Body of pancreas (tissue), 4 donors: ENCODE measurements at places on chromosomes 7 and 10. TPM values are rescaled to one million over a fixed set of nuclear protein-coding genes. Genes with fewer than 3 reads are reported as not detected.
A peak's percentile ranks its signal among the peaks of the same experiment; 100 is the strongest.

DNA sequence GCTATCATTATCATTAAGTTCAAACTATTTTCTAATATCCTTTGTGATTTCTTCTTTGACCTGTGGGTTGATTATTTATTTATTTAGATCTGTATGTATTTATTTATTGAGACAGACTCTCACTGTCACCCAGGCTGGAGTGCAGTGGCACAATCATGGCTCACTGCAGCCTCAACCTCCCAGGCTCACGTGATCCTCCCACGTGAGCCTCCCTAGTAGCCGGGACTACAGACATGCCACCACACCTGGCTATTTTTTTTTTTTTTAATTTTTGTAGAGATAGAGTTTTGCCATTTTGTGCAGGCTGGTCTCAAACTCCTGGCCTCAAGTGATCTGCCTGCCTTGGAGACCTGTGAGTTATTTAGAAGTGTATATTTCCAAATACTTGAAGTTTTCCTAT, 28.7 kb upstream of the MRPS16 start:
- no peaks in the 10 kb centered on the region for H3K27me3 ChIP-seq
- H3K36me3 ChIP-seq: no peaks in the 10 kb centered on the region
- DNase-seq: no peak

GRCh38 chr7:90858546-90858945, 262.4 kb downstream of the CDK14 start:
- H3K27ac ChIP-seq: no peak overlapping the region
- DNase-seq: no peak
- H3K27me3 ChIP-seq: no peaks in the 10 kb centered on the region
- H3K4me3 ChIP-seq: no peak overlapping the region

DNA sequence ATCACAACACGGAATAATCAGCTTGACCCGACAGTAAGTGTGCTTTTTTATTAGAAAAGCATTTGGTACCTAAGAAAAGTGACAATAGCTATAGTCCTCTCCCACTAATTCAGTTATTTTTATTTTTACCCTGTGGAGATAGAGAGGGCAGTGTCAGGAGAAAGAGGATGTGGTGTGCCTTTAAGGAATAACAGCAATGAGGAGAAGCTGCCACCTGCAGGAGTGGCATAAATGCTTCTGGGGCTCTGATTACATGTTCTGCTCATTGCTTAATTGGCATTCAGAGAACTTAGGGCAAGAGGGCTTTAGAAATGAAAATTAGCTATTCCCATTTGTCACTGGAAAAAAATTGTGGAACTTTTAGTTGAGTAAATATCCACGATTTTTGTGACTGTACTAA, 60.1 kb downstream of the DENND11 start:
- no peak for DNase-seq
- no peaks in the 10 kb centered on the region for H3K36me3 ChIP-seq
- H3K27me3 ChIP-seq: no peaks in the 10 kb centered on the region
- H3K4me3 ChIP-seq: no peak overlapping the region

GRCh38 chr7:1377111-1377909, 82.0 kb downstream of the MICALL2 start:
- no peaks in the 10 kb centered on the region for H3K4me1 ChIP-seq
- H3K27me3 ChIP-seq: no peaks in the 10 kb centered on the region
- H3K27ac ChIP-seq: no peak overlapping the region
- H3K36me3 ChIP-seq: no peaks in the 10 kb centered on the region
- no peak for DNase-seq

- no peaks in the 10 kb centered on the region for H3K27me3 ChIP-seq
- no peaks in the 10 kb centered on the region for H3K36me3 ChIP-seq
- H3K27ac ChIP-seq: no peak overlapping the region
- no peaks in the 10 kb centered on the region for H3K4me1 ChIP-seq
- no peak for DNase-seq
- H3K4me3 ChIP-seq: no peak overlapping the region
These were observed 120.3 kb downstream of the PTEN start for GRCh38 chr10:87983716-87984115.

GRCh38 chr7:123070702-123071286, 75.3 kb upstream of the TAS2R16 start:
- DNase-seq: peak; percentile 14
- no peaks in the 10 kb centered on the region for H3K4me1 ChIP-seq
- H3K36me3 ChIP-seq: no peaks in the 10 kb centered on the region
- no peak overlapping the region for H3K4me3 ChIP-seq
- no peak overlapping the region for H3K27ac ChIP-seq

DNA sequence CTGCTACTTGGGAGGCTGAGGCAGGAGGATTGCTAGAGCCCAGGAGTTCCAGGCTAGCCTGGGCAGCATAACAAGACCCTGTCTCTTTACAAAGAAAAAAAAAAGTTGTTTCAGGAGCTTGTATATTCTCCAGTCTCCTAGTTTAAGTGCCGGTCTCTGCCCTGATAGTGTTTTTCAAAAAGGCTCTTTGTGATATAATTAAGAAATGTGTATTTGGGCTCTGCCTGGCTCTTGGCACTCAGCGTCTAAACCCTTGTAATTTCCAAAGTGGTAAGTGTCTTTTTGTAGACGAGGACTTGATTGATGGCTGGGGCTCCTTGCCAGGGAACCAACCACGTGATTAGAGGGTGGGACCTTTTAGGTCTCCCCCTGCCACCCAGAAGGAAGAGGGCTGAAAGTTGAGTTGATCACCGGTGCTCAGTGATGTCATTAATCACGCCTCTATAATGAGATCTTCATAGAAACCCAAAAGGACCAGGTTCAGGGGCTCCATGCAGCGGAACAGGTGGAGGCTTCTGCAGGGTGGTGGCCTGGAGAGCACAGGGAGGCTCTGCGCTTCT, 4.4 kb downstream of the EIF3B start:
- no peaks in the 10 kb centered on the region for H3K27me3 ChIP-seq
- H3K36me3 ChIP-seq: peaks cover 20% of the 10 kb centered on the region
- peaks cover 53% of the 10 kb centered on the region for H3K4me1 ChIP-seq
- no peak overlapping the region for H3K4me3 ChIP-seq
- no peak overlapping the region for H3K27ac ChIP-seq

DNA sequence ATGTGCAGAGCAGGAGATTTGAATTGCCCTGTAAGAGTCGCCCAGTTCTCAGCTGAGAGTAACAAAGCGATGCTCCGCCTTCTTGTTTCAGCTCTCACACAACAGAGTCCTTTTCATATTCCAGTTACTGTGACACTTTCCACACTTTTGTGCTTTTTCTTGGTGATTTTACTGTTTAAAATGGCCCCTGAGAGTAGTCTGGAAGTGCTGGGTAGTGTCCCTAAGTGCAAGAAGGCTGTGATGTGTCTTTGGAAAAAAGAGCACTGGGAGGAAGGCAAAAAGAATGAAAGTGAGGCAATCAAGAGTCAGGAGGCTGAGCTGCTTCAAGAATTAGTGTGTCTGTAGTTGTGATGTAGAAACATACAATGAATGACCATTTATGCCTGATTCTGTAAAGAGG, 201.2 kb upstream of the SEMA3E start:
- no peak overlapping the region for H3K4me3 ChIP-seq
- H3K27ac ChIP-seq: no peak overlapping the region
- no peaks in the 10 kb centered on the region for H3K27me3 ChIP-seq
- no peak for DNase-seq
- no peaks in the 10 kb centered on the region for H3K36me3 ChIP-seq
- no peaks in the 10 kb centered on the region for H3K4me1 ChIP-seq

DNA sequence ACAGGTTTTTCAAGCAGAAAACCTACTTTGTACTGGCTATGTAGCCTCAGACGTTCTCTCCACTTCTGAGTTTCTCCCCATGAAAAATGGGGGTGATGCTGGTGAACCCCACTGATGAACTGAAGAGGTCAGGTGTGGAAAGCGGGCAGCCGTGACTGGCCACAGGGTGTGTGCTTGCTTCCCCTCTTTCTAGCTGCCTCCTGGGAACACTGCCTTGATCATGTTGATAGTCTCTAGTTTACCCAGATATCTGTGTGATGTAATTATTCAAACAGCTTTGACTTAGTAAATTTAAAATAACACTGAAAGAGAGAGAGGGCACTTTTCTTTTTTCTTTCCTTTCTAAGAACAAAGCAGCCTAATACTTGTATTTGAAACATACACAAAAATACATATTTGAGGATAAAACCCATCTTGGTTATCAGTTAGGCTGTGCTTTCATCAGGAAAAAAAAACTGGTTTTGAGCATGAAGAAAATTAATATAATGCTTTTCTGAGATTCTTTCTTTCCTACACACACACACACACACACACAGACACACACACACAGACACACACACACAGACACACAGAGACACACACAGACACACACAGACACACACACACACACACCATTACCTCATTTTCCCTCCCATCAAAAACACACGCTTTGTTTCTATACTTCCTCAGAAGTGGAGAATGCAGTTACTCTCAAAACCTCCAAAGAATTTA, 76.7 kb downstream of the MACC1 start:
- DNase-seq: no peak
- H3K4me1 ChIP-seq: no peaks in the 10 kb centered on the region
- no peak overlapping the region for H3K4me3 ChIP-seq
- H3K27ac ChIP-seq: no peak overlapping the region
- no peaks in the 10 kb centered on the region for H3K27me3 ChIP-seq

- peaks cover 6% of the 10 kb centered on the region for H3K4me1 ChIP-seq
- H3K36me3 ChIP-seq: no peaks in the 10 kb centered on the region
- no peak overlapping the region for H3K27ac ChIP-seq
- H3K27me3 ChIP-seq: no peaks in the 10 kb centered on the region
- no peak for DNase-seq
- no peak overlapping the region for H3K4me3 ChIP-seq
These were observed 95.7 kb downstream of the ELAPOR2 start for GRCh38 chr7:86963599-86964230.

MACC1 gene
- 16.6 TPM for total RNA-seq

CYP3A7 gene
- not detected for total RNA-seq

GPR15LG gene
- total RNA-seq: not detected
